CD4-positive, alpha-beta T cell treated with Interleukin-1 beta for 1 hour (primary cell): ENCODE measurements at places on chromosomes 11 and 22.

- peak; percentile 89 for DNase-seq
These were observed at the start of gene EFCAB6 for GRCh38 chr22:43812149-43812842. EFCAB6 (minus strand) TSS chr22:43812305; CDS start chr22:43782318, 29,987 bp downstream.

DNA sequence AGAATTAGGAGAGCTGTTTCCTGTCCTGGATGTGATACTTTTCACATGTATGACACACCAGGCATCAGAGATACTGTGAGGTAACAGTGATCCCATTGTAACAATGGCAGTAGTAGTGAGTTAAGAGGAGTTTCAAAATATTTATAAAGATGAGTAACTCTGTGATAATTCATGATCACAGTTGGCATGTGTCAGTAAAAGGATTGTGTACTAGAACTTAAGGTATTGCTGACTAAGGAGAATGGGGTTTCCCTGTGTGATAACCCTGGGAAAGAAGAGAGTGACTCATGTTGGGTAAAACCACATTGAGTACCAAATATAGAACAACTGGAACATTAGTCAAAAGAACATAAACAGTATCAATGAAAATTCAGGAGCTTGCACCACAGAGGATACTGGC lies 22.9 kb upstream of the SLC5A1 start:
- no peak for DNase-seq

DNA sequence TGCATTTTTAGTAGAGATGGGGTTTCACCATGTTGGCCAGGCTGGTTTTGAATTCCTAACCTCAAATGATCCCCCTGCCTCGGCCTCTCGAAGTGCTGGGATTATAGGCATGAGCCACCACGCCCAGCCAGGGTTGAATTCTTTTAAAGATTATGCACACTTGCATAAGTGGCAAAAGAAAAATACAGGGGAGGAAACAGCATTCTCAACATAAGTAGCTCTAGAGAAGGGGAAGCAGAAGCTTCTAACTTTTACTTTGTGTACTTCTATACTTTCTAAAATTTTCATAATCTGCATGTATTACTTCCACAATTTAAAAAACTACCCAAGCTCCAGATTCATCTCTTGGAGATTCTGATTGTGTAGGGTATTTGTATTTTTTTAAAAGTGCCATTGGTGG lies 108.0 kb downstream of the SLC1A2 start:
- no peak for DNase-seq

- peak; percentile 16 for DNase-seq
These were observed 20.8 kb upstream of the DLAT start for GRCh38 chr11:112004389-112004788.

- DNase-seq = no peak
These were observed 11.5 kb upstream of the PEX26 start for GRCh38 chr22:18066181-18066859.

GRCh38 chr11:132256528-132257279 lies 886.3 kb downstream of the NTM start:
- no peak for DNase-seq

DNA sequence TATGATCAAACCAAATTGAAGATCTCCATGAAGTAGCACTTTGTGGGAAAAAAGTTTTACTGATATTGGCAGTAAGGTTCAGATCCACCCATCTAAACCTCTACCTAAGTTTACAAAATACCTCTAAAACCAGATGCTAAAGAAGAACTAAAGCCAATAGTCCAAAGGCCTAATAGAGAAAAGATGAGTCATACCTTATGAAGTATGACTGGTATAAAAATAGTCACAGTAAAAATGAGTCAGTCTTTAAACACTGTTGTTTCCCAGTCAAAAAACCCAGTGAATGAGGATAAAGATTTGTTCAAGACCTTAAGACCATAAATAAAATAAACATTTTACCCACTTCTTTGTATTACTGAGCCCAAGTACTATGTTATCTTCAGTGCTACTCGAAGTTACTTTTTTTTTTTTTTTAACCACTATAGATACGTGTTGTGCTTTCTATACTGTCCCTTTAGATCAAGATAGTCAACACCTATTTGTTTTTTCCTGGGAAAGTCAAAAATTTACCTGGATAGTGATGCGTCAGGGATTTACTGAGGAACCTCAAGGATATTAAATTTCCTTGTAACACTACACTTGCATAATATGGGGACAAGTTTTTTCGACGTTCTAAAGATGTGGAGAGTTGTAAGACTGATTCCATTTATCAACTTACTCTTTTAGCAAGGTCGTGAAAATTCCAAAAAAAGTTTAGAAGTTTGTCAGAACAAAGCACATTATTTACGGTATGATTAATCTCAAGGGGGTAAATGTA lies 87.3 kb downstream of the CCDC73 start:
- DNase-seq = no peak

- DNase-seq = no peak
These were observed 147.0 kb upstream of the NTM start for GRCh38 chr11:131223198-131223991.

GRCh38 chr11:75490221-75491181 lies 35.2 kb downstream of the GDPD5 start:
- no peak for DNase-seq

- DNase-seq = no peak
These were observed 554.6 kb upstream of the ANO3 start for GRCh38 chr11:25777343-25777742.

GRCh38 chr11:36744375-36745168 lies 146.5 kb upstream of the RAG2 start:
- peak; percentile 35 for DNase-seq

DNA sequence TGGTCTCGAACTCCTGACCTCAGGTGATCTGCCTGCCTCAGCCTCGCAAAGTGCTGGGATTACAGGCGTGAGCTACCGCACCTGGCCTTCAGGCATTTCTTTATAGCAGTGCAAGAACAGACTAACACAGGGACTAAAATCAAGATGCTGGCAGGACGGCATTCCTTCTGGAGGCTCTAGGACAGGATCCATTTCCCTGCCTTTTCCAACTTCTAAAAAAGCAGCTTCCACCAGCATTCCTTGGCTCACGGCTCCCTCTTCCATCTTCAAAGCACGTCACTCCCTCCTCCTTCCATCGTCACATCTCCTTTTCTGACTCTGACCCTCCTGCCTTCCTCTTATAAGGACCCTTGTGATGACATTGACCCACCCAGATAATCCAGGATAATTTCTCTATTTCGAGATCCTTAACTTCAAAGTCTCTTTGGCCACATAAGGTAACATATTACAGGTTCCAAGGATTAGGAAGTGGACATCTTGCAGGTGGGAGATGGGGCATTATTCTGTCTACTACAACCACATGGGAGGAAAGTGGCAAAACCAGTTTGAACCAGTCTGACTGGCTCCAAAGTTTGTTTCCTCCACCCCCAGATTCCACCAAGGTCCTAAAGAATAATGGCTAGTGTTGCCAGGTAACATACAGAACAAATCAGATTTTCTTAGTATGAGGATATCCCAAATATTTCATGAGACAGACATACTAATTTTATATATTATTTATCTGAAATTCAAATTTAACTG lies 172.5 kb downstream of the MN1 start:
- DNase-seq = no peak

DNA sequence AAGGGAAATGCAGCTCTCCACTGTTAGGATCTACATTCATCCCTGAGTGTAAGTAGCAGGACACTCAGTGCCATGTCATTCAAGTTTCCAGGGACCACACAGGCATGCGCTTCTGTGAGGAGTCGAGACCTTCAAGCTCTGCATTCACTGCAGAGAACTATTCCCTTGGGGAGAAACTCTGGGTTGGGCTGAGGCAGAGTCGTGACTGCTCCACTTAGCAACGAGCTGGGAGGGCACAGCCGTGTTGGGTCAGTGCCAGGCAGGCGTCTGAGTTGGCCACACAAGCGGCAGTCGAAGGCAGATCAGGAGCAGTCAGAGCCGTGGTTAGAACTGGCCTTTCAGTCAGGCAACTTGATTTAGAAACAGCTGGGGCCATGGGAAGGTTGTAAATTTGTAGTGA lies 14.7 kb downstream of the MPEG1 start:
- no peak for DNase-seq

- DNase-seq = peak; percentile 60
These were observed 5.7 kb upstream of the INTS4 start for GRCh38 chr11:78000193-78000592.

DNA sequence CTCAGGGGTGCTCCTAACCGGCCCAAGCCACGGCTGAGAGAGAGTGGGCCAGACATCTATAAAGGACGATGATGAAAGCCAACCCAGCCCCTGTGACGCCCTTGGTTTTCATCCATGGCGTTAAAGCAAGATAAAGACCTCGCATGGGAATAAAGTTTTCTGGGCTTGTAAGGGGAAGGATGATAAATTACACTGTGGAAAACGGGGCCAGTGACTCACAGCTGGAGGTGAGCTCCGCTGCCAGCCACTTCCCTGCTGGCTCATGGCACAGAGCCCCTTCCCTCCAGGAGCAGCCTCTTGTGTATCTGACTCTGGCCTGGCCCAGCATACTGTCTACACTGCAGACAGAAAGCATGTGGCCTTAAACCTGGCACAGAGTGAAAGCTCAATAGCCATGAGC lies 503.2 kb upstream of the B3GAT1 start:
- no peak for DNase-seq

DNA sequence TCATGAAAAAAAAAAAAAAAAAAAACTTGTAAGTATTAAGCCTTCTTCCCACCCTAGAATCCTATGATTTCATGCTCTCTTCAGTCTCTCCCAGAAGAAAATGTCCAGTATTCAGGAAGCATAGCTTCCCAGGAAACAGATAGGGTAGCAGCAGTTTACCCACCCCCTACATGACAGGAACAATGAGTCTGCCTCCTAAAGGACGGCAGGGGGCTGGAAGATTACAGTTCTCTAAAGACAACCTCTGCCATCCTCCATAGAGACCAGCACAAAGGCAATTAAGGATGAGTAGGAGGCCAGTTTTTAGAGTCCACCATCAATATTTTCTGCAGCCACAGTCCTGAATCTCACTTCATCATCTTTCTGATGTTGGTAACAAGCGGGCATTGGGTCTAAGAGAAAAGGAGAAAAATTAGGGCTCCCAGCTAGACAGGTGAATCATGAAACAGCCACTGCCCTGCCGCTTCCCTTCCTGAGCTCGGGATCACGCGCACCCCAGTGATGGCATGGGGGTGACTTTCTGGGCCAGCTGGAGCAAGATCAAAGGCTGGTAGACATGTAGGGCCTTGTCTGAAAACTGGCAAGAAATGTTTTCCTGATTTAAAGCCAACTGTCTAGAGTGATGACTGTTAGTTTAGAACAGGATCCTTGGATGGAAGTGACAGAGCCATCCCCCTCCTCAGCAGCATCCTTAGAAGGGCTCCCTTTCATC lies 322.8 kb downstream of the LARGE1 start:
- DNase-seq = no peak

DNA sequence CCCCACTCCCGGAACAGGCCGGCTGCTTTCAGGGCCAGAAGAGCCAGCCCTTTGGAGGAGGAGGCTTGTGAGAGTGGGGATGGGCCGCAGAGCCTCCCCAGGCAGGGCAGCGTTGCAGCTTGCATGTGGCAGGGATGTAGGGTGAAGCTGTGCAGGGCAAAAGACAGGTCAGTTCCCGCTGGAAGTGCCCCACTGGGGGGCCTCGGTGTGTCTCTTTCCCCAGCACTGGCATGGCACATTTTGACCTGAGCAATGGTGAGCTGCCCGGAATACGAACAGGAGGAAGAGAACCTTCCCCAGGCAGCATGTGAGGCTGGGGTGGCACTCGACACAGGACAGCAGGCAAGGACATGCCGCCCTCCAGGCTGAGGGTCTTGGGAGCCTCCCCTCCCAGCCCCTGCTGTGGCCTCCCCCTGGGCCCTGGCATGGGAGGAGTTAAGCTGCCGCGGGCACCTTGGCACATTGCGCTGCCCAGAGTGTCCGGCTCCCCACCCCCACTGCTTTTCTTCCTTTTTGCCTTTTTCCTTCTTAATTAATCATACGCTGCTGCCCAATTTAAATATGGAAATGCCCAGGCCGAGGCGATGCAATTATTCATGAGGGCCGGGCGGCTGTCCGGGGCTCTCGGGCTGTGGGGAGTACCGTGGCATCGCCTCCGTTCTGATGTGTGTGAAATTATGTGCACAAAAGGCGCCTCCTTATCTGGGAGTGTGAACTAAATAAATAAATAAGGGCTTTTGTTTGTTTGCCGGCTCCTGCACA lies 76.0 kb upstream of the WNT7B start:
- DNase-seq = no peak

GRCh38 chr11:48091426-48092102 lies 111.2 kb downstream of the PTPRJ start:
- DNase-seq = no peak

- DNase-seq = peak; percentile 35
These were observed 423 bp downstream of the PEX16 start for GRCh38 chr11:45917286-45917622.

- DNase-seq = no peak
These were observed 149.9 kb downstream of the FEZ1 start for GRCh38 chr11:125346179-125346530.

- no peak for DNase-seq
These were observed 92.0 kb downstream of the PRMT3 start for GRCh38 chr11:20479513-20479912.
